ENCODE measurements at places on chromosomes 1 and 21.

GRCh38 chr1:17565461-17566252 lies 26.2 kb downstream of the ARHGEF10L start:
- DNase-seq = no peak

- no peak for DNase-seq
Observed at GRCh38 chr1:184761969-184762485, 7.4 kb upstream of the EDEM3 start.

- DNase-seq = no peak
Observed at GRCh38 chr1:111603979-111604378, 15.6 kb upstream of the RAP1A start.

DNA sequence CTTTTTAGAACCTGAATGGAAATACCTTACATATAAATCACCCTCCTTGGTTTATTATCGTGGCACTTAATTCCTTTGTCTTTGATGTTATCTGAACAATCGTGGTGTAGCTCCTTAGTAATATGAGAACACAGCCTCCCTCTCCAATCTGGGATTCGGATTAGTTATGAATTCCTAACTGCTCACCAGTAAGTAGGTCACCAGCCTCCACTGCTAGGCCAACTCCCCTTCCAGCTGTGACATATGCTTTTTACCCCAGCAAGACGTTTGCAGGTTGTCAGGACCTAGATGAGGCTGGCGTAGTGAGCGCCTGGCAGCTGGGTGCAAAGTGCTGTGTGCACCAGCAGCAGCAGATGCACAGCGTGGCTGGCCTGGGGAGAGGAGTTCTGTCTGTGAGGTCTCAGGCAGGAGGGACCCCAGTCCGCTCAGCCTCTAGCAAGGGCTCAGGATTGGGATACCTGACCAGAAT lies 38.2 kb downstream of the NTPCR start:
- DNase-seq = no peak

DNA sequence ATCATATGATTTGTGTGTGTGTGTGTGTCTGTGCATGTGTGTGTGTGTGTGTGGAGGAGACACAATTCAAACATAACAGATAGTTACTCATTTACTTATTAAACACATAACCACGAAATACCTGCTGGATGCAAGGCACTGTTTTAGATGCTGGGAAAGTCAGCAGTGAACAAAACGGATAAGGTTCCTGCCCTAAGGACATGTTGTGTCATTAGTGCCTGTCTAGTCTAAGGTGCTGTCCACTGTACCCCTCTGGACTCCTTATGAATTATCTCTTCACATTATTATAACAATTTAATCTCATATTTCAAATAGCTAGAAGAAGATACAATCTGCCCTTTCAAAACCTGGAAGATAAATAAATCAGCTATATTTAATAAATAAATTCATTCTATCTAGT lies 162.4 kb downstream of the PLPPR5 start:
- DNase-seq = no peak

DNA sequence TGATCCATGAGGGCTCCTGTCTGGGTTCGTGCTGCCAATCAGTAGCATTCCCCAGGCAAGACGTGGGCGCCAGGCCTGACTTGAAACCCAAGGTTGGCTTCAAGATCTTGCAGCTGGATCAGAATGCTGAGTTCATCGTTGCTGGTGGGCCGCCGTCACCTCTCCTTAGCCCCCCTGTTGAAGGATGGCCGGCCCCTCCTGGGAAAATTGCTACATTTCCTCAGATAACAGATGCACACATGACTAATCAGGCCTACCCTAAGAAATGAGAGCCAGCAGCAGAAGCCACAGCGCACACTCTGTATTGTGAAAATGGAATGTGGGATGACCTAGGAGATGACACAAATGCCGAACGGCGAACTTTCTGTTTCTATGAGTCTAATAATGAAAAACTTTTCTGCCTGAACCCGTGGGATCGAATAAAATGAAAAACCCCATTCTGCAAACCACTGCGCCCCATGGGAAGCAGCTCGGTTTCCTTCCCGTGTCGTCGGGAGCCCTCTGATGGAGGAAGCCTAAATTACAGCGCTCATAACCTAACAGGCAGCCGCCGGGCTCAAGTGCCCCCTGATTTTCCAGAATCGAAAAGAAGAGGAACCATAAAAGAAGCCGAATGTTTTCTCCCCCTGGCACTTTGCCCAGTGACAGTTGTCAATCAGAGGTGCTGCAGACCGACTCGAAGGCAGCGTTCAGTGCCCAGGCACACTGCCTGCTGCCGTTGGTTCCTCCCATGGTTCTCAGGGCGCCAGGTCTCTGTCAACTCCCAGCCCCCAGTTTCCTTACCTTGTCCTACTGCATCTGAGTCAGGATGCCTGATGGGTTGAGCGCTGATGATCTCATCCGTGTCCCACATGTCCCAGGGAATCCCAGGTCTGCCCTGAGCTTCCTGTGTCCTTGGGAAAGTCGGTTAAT lies 38.2 kb upstream of the H6PD start:
- DNase-seq = peak; percentile 84

- DNase-seq = no peak
Observed at GRCh38 chr1:71030026-71030425, 17.6 kb downstream of the PTGER3 start.

GRCh38 chr1:7479571-7479970 lies 291.5 kb upstream of the VAMP3 start:
- DNase-seq = no peak

- DNase-seq = no peak
Observed at GRCh38 chr1:93304716-93305138, 41.0 kb upstream of the DR1 start.

GRCh38 chr1:209249280-209249670 lies 334.2 kb upstream of the CAMK1G start:
- DNase-seq = no peak

- no peak for DNase-seq
Observed at GRCh38 chr21:29481641-29482040, 182.9 kb downstream of the BACH1 start.

GRCh38 chr1:69171248-69171647 lies 396.5 kb upstream of the LRRC7 start:
- no peak for DNase-seq

DNA sequence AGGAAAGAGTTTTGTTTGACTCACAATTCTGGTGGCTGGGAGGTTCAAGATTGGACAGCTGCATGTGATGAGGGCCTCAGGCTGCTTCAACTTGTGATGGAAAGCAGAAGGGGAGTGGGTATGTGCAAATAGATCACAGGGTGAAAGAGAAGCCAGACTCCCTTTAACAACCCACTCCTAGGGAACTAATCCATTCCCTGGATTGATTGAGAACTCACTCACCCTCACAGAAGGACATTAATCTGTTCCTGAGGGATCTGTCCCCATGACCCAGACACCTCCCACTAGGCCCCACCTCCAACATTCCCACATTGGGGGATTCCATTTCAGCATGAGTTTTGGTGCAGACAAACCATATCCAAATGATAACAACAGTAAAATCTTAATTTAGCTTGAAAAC lies 25.6 kb downstream of the UBE2T start:
- no peak for DNase-seq

GRCh38 chr1:71625004-71625403 lies 544.2 kb upstream of the ZRANB2 start:
- no peak for DNase-seq

DNA sequence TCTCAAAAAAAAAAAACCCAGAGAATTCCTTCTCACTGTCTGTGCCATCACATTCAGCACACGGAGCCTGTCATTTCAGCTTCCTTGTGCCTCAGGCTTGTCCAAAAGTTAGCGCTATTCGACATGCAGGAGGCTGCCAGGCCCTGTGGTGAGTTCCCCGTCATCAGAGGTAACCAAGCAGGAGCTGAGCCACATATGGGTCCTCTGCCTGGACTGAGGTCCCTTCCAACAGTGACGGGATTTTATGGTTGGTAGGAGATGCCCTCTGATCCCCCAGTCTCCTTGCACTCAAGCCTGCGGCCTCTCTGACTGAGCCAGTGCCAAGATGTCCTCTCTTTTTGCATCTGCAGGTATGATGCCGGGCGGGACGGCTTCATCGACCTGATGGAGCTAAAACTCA lies 12.7 kb upstream of the CTRC start:
- no peak for DNase-seq

DNA sequence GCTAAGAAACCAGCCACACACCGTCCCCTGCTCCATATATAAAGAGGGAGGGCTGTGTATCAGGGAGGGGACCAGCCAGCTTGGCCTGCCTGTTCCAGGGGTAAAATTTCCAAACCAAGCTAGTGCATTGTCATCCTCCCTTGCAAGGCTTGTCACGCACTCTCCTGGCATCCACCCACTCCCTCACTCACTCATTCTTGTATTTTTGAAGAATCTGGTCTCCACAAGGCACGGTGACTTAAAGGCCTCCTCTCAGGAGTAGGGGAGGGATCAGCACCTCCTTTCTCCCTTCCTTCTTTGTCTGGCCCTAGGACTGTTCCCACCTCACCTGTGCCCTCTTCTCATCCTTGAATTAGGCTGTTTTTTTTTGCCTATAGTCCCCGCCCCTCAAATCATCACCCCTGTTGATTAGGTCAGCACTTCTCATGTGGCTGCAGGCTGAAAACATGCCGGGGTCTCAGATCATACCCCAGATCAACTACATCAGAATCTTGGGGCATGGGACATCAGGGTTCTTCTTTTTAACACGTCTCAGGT lies 5.0 kb downstream of the ABCA4 start:
- DNase-seq = no peak

DNA sequence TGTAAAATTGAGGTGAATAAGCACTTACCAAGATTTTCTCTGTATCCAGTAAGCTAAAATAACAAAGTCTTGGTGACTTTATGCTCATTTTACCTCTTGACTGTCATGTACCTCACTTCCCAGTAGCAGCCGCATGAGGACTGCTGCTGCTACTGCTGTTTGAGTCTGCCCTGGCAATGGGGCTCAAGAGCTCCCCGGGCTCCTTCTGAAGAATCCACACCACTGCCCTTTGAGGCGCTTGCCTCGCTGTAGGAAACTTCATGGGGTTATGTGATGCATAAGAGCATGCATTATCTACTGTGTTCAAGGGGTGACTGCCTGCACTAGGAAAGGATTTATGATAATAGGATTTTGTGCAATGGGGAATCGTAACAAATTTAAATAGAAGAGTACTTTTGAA lies 113.5 kb downstream of the NTNG1 start:
- no peak for DNase-seq

DNA sequence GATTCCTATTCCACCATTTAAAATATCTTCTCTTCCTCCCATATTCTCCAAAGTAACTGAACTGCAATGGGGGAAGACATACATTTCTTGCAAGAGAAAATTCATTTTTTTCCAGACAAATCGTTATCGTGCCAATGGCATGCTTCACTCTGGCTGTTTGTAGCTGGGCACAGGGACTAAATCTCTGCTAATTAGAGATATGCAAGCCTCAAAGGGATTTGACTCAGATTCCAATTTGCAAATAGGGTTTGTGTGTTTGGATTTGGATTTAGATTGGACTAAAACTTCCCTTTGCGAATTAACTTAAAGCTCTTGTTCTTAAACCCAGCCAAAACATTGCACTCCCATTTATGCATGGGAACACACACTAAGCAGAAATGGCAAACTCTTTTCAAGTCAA lies 276.2 kb upstream of the DUSP10 start:
- DNase-seq = no peak

GRCh38 chr1:21099034-21099868 lies 77.4 kb downstream of the EIF4G3 start:
- DNase-seq = no peak

DNA sequence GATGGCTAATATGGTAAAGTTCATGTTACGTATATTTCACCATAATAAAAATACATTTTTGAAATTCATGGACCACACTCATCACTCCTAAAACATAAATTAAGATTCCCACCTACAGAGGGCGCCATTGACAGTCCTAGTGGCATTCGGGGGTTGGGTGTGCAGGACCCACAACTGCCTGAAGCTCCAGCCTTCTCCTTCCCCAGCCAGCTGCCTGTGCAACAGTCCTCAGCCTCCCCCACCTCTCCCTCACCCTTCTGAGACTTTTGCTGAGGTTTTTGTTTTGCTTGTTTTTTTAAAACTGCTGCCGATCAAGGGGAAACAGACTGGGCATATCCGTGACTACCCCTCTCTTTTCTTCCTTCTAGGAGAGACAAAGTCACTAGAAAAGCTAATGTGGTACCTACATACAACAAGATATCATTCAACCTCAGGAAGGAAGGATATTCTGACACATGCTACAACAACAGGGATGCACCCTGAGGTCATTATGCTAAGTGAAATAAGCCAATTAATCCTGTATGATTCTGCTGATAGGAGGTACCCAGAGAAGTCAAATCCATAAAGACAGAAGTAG lies 9.2 kb upstream of the EVA1C start:
- DNase-seq = no peak

GRCh38 chr1:196527919-196528318 lies 80.3 kb downstream of the KCNT2 start:
- DNase-seq = no peak

DNA sequence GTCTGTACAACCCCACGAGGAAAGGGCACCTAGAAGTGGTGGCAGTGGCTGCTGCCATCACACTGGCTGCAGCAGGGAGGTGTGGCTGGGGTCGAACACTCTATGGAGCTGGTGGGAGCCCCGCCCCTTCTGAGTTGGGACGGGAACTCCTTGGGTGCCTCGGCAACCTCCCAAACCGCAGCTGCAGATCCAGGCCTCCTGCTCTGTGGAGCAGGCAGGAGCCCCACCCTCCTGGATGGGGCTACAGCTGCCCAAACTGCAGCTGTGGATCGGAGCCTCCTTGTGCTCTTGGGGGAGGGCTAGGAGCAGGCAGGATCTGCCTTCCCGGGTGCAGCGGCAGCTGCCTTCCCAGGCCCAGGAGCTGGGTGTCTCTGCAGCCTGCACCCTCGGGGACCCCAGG lies 38.9 kb upstream of the TARDBP start:
- DNase-seq = no peak

DNA sequence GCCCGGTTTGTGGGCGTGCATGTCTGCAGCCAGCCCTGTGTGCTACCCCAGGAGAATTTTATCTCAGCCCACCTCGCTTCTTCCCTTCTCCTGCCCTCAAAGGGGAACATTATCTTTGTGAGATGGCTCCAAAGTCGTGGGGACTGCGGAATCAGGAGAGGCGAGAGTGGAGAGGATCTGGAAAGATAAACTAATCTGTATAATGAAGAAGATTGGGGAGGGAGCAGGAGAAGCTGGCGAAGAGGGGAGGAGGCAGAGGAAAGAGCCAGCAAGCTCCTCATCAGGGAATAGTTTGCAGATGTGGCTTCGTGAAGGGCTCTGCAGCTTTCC lies 310.3 kb downstream of the MATN1 start:
- no peak for DNase-seq

DNA sequence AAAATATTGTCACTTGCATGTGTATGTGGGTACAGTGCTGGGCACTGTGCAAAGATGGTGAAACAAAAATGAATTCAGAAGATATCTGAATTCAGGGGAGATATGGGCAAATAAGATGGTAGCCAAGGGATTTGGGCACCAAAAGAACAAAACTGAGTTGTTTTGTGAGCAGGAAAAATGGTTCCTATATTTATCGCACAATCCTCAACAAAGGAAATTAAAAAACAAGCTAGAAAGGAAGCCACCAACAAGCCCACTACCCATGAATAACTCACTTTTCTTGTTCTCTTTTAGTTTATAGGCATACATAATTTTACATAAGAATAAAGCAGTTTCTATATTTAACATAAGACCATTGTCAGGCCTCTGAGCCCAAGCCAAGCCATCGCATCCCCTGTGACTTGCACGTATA lies 40.7 kb upstream of the VASH2 start:
- DNase-seq = no peak

All from right atrium auricular region (tissue), 2 donors.